ENCODE measurements at places on chromosomes 12 and 14.

- no peak for DNase-seq
Observed at GRCh38 chr12:110199339-110200123, 75.4 kb downstream of the IFT81 start.

GRCh38 chr14:53006931-53007562, 56.2 kb upstream of the FERMT2 start:
- no peak for DNase-seq

GRCh38 chr14:94388384-94389103, at the start of gene SERPINA1:
SERPINA1 (minus strand) TSS chr14:94388602; CDS start chr14:94383237, 5,365 bp downstream.
- DNase-seq, result no peak

GRCh38 chr12:51307655-51308593, 16.1 kb downstream of the BIN2 start:
- no peak for DNase-seq
